ENCODE measurements at places on chromosomes 12 and 14.

DNA sequence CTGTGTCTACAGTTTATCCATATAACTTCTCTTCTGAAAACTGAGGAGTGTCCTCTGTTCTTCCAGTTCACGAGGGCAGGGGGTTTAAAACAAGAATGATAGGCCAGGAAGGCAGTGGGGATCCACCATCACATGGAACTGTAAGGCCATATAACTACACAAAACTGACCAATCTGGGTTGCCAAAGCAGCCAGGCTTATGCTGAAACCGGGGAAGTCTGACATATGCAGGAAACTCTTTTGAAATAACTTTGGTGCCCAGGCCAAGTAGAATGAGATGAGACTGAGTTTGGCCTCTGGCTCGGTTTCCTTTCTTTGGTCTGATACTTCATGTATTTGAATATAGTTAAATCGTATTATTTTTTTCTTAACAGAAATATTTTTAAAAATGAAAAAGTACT, 18.0 kb upstream of the ATF1 start:
- no peak for DNase-seq
- H3K4me1 ChIP-seq = no peaks in the 10 kb centered on the region
- H3K27me3 ChIP-seq = no peaks in the 10 kb centered on the region
- H3K27ac ChIP-seq = no peak overlapping the region

DNA sequence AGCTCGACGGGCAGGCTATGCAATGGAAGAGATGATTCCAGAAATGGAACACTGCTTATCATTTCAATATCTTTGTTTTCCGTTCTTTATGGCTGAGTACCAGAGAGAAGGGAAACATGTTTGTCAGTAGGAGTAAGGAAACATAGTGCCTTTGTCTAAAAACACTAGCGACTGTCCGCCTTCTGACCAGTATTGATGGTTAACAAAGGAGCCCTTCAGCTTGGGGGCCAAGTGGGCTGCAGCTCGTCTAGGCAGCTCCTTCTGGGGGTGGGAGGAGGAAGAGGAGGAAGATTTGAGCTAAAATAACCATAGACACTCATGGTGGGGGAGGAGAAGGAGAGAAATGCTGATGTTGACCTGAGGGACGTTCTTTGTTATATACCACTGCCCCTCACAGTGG, 15.0 kb downstream of the COQ5 start:
- H3K36me3 ChIP-seq = peaks cover 60% of the 10 kb centered on the region
- H3K4me3 ChIP-seq = no peak overlapping the region
- no peak for DNase-seq
- no peaks in the 10 kb centered on the region for H3K4me1 ChIP-seq
- H3K27me3 ChIP-seq = no peaks in the 10 kb centered on the region

GRCh38 chr12:119136811-119137410, 41.8 kb upstream of the HSPB8 start:
- H3K27me3 ChIP-seq = no peaks in the 10 kb centered on the region
- H3K4me1 ChIP-seq = no peaks in the 10 kb centered on the region
- H3K27ac ChIP-seq = no peak overlapping the region
- no peak overlapping the region for H3K4me3 ChIP-seq
- no peak for DNase-seq
- no peaks in the 10 kb centered on the region for H3K36me3 ChIP-seq

- peak; percentile 19 for DNase-seq
- H3K27ac ChIP-seq = peak overlapping the region; percentile 31
- peaks cover 4% of the 10 kb centered on the region for H3K4me1 ChIP-seq
- H3K36me3 ChIP-seq = peaks cover 31% of the 10 kb centered on the region
Measured at GRCh38 chr14:23568021-23568599, 519 bp upstream of the AP1G2 start.

DNA sequence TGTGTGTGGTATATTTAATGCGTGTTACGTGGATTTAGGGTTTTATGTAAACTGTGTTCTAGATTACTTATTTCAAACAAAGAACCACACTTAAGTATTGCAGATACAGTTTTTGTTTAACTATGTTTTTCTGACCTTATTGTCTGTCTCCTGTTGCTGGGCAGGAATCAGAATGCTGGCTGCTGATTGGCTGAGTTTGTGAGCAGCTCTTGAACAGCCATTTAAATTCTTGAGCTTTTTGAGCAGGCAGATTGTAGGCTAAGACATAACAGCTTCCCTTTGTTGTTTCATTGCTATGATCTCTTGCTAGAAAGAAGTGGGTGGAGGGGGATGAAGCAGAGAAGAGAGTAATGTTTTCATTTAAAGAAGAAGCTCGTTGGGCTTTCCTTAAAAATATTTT, 52.2 kb downstream of the ATF7IP start:
- H3K4me1 ChIP-seq = peaks cover 14% of the 10 kb centered on the region
- H3K36me3 ChIP-seq = peaks cover 7% of the 10 kb centered on the region
- H3K4me3 ChIP-seq = no peak overlapping the region
- no peak for DNase-seq
- no peaks in the 10 kb centered on the region for H3K27me3 ChIP-seq

DNA sequence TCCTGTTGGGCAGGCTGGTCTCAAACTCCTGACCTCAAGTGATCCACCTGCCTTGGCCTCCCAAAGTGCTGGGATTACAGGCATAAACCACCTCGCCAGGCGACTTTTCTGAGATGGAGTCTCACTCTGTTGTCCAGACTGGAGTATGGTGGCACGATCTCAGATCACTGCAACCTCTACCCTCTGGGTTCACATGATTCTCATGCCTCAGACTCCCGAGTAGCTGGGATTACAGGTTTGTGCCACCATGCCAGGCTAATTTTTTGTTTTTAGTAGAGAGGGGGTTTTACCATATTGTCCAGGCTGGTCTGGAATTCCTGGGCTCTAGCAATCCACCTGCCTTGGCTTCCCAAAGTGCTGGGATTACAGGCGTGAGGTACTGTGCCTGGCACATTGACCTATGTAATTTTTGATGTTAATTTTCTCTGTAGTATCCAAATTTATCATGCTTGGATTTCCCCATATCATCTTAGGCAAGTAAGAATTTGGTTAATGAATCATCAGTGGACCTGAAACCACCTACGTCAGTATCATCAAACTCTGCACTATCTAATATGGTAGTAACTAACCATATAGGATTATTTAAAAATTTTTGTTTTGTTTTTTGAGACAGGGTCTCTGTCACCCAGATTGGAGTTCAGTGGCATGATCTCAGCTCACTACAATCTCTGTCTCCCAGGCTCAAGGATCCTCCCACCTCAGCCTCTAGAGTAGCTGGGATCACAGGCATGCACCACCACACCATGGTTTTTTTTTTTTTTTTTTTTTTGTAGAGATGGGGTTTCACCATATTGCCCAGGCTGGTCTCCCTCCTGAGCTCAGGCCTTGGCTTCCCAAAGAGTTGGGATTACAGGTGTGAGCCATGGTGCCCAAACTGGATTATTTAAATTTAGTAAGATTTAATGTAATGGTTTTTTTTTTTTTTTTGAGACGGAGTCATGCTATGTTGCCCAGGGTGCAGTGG, 11.9 kb upstream of the ATP5F1B start:
- no peaks in the 10 kb centered on the region for H3K27me3 ChIP-seq
- no peak overlapping the region for H3K27ac ChIP-seq
- no peaks in the 10 kb centered on the region for H3K36me3 ChIP-seq
- DNase-seq = no peak
- no peak overlapping the region for H3K4me3 ChIP-seq

DNA sequence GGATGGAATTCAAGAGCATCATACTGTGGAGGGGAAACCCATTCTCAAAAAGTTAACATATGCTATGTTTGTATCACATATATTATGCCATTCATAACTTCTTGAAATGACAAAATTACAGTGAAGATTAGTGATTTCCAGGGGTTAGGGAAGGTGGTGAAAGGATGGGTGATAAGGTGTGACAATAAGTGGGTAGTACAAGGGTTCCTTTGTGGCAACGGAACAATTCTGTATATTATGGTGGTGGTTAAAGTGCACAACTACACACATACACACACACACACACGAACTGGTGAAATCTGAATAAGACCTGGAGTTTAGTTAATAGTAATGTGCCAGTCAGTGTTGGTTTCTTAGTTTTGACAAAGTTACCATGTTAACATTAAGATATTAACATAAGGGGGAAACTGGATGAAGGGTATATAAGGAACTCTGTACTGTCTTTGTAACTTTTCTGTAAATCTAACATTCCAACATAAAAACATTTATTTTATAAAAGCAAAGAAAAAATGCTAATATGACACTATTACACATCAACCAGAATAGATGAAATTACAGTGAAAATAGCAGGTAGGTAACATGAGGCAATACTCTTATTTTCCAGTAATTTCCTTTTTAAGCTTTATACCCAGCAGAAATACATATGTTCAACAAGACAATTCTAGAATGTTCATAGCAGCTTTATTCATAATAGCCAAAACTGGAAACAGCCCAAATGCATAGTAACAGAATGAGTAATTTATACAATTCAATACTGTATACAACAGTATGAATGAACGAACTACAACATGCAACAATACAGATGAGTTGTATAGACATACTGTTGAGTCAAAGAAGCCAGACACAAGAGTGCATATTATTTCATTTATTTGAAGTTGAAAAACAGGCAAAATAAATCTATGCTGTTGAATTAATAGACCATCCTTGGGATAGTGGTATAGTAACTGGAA, 44.0 kb upstream of the OR5AU1 start:
- DNase-seq = no peak
- no peak overlapping the region for H3K4me3 ChIP-seq
- no peak overlapping the region for H3K27ac ChIP-seq

GRCh38 chr12:50132505-50133135, 20.6 kb downstream of the COX14 start:
- H3K27ac ChIP-seq = no peak overlapping the region
- no peaks in the 10 kb centered on the region for H3K27me3 ChIP-seq
- H3K36me3 ChIP-seq = peaks cover 73% of the 10 kb centered on the region
- no peak for DNase-seq

DNA sequence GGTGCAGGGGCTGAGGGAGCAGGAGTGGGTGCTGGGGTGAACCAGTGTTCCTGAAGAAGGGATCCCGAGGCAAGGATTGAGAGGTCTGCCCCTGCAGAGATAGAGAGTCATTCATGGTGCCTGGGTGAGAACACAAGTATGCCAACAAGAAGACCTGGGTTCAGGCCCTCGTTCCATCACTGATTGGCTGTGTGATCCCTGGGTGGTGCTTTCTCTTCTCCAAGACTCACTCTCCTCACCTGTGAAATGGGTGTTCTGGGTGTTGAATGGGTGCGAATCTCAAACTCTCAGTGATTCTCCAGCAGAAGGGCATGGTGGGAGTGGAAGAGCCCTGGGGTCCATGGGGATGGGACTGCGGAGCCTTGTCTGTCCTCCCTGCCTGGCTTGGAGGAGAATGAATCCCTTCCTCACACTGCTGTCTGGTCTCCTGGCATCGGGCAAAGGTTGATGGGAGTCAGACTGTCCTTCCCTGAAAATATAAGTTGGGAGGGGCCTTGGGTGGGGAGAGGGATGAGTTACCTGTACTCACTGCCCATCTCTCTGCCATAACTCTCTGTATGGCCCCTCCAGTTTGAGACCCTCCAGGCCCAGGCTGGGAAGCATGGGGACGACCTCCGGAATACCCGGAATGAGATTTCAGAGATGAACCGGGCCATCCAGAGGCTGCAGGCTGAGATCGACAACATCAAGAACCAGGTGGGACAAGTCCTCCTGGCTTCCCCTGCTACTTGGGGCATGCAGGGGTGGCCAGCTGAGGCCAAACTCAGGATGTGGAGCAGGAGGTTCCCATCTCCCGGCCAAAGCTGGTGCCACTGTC, 9.6 kb downstream of the KRT7 start:
- no peak overlapping the region for H3K4me3 ChIP-seq
- H3K27me3 ChIP-seq = no peaks in the 10 kb centered on the region
- peaks cover 56% of the 10 kb centered on the region for H3K4me1 ChIP-seq
- no peak for DNase-seq
- peak overlapping the region; percentile 99 for H3K27ac ChIP-seq

DNA sequence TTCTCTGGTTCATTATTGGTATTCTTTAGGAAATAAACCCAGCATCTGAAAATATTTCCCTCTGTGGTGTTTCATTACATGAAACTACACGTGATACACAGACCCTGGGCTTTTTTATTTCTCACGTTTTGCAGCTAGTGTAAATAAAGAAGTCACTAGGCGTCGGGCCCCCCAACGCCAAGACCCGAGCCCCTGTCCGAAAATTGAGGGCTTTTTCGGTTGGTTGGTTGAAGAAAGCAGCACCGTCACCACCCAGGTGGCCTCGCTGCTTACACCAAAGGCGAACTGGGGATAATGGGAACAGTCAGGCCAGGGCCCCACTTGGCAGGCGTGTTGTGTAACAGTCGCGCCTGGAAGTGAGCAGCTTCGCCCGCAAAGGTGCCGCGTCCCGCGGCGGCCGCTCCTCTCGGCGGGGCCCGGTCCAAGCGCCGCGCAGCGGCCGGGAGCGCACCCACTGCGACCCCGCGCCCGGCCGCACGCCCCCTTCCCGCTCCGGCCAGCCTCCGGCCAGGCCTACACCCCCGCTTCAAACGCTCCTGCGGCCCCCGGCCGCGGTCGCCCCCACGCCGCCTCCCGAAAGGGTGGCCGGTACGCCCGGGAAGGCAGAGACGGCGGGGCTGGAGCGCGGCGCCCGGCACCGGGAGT, 1.2 kb downstream of the DUSP16 start:
- H3K4me1 ChIP-seq = peaks cover 6% of the 10 kb centered on the region
